ENCODE measurements at places on chromosomes 16 and 17.

GRCh38 chr17:70366386-70366785 is 197.1 kb downstream of the KCNJ2 start:
- no peak for DNase-seq

GRCh38 chr17:13981881-13982280 is 87.4 kb upstream of the COX10 start:
- no peak for DNase-seq

GRCh38 chr17:5877948-5878347 is 192.2 kb upstream of the WSCD1 start:
- no peak for DNase-seq

DNA sequence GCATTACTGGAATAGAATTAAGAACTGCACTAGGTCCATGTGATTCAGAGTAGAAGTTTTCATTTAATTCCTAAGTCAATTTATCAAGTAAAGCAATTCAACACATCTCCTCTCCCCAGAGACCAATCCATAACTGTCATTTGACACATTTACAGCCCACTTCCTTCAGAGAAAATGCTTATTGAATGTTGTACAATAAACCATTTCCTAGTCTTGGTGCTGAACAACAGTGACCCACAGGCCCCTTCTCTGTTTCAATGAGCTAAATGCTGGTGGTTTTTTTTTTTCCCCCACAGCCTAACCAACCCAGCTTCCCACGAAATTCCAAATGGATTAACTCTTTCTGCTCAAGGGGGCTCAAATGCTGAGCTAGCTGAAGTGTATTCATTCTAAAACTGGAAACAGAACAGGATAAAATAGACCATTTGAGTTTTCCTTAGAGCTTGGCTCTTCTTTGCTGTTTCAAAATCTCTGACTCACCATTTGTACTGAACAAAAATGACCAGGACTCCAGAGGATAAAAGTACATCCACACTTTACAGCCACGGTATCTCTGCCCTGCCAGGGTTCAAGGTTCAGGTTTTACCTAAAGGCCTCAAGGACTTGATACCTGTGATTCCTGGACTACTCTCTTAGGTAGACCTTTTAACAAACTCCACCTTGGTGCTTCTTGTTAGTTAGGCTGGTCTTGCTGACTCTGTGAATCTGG is 62.3 kb downstream of the TMEM100 start:
- no peak for DNase-seq

- no peak for DNase-seq
Observed at GRCh38 chr16:5944971-5945370, 847.4 kb upstream of the EEF2KMT start.

DNA sequence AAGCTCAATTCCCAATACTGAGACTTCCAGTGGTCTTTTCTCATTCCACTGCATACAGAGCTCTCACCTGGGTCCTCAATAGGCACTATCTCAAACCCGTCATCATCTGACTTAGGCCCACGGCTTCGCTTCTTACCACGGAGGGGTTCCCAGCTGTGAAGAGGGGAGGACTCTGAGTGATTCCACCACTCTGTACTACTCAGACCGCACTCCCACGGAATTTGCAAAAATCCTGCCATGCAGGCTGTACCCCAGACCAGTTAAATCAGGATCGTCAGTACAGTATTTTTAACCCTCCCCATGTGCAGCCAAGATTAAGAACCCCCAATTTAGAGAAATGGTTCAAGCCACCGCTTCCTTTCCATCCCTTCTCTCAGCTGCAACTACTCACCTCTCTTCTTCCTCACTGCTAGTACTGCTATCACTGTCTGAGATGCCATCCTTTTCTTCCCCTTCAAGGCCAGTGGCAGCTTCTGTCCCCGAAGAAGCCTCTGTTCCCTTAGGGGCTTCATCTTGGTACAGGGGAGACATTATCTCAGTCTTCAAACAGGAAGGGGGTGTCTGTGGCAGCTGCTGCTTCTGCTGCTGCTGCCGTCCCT is 6.2 kb upstream of the PSMC5 start:
- no peak for DNase-seq

GRCh38 chr16:30667361-30667905 is 9.2 kb downstream of the FBRS start:
- DNase-seq, result no peak

DNA sequence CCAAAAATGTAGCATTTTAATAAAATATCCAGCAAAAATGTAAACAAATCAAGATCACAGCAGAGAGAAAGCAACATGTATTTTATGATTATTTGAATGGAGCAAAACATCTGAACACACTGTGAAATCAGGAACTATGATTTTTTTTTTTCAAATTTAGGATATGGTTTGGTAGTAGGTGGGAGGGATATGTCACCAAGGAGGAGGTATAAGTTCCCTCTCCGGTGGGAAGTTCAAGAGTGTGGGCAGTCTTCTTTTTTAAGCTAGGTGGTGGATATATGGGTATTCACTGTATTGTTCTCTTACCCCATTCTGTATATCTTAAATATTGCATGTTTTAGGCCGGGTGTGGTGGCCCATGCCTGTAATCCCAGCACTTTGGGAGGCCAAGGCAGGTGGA is 10.2 kb downstream of the CDR2 start:
- DNase-seq, result no peak

- DNase-seq, result no peak
Observed at GRCh38 chr16:50061326-50061725, 4.4 kb upstream of the HEATR3 start.

DNA sequence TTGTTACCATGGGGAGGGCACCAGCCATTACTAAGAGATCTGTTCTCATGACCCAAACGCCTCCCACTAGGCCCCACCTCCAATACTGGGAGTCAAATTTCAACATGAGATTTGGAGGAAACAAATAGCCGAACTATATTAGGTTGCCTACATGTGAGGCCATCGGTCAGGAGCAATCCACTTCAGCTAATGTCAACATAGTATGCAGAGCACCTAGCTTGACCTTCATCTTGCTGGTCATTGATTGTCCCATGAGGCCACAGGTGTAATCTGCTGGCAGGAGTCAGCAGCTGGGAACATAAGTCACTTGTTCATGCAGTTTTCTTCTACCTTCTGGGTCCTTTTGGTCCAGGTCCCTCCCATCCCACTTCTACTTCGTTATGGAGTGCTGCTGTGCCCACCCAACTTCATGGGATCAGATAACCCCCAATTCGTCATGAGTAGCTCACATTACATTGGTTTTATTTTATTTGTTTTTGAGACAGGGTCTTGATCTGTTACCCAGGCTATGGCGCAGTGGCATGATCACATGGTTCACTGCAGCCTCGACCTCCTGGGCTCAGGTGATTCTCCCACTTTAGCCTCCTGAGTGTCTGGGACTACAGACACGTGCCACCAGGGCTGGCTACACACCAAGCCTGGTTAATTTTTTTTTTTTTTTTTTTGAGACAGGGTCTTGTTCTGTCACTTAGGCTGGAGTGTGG is 5.9 kb upstream of the KPNA2 start:
- no peak for DNase-seq

- DNase-seq, result no peak
Observed at GRCh38 chr16:46691726-46692125, 2.3 kb downstream of the ORC6 start.

GRCh38 chr16:70526403-70526802 is 2.8 kb downstream of the SF3B3 start:
- no peak for DNase-seq

- DNase-seq, result no peak
Observed at GRCh38 chr17:14135906-14136590, 66.7 kb downstream of the COX10 start.

DNA sequence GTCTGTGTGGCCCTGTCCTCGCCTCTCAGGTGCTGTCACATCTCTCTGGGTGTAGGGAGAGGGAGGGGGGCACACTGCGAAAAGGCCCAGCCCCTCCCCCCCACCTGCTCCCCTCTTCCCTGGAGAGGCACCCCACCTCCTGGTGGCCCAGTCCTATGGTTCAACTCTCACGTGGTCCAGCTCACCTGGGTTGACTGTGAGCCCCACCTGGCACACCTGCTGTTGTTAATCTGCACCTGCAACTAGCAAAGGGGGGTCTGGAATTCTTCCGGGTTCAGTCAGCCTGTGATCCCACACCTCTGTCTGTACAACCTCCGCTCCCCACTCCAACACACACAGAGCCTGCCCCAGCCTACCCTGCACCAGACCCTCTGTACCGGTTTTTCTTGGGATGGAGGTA is 2.0 kb upstream of the SYNGR2 start:
- no peak for DNase-seq

GRCh38 chr17:10831696-10832095 is 6.2 kb downstream of the PIRT start:
- no peak for DNase-seq

GRCh38 chr16:49148410-49148809 is 133.2 kb downstream of the CBLN1 start:
- DNase-seq, result no peak

GRCh38 chr17:57577751-57578607 is 167.1 kb downstream of the CCDC182 start:
- no peak for DNase-seq

- DNase-seq, result no peak
Observed at GRCh38 chr16:88558457-88559442, 11.5 kb upstream of the ZC3H18 start.

GRCh38 chr16:27402569-27402963 is 592 bp downstream of the IL21R start:
- no peak for DNase-seq

GRCh38 chr16:86611525-86611855 is 33.1 kb downstream of the FOXL1 start:
- DNase-seq, result no peak

- DNase-seq, result no peak
Observed at GRCh38 chr17:81518785-81519283, 6.2 kb upstream of the ACTG1 start.

- DNase-seq, result no peak
Observed at GRCh38 chr17:79188685-79189084, 114.1 kb downstream of the ENGASE start.

- DNase-seq, result peak; percentile 51
Observed at GRCh38 chr17:1673041-1673785, 11.5 kb downstream of the PRPF8 start.

DNA sequence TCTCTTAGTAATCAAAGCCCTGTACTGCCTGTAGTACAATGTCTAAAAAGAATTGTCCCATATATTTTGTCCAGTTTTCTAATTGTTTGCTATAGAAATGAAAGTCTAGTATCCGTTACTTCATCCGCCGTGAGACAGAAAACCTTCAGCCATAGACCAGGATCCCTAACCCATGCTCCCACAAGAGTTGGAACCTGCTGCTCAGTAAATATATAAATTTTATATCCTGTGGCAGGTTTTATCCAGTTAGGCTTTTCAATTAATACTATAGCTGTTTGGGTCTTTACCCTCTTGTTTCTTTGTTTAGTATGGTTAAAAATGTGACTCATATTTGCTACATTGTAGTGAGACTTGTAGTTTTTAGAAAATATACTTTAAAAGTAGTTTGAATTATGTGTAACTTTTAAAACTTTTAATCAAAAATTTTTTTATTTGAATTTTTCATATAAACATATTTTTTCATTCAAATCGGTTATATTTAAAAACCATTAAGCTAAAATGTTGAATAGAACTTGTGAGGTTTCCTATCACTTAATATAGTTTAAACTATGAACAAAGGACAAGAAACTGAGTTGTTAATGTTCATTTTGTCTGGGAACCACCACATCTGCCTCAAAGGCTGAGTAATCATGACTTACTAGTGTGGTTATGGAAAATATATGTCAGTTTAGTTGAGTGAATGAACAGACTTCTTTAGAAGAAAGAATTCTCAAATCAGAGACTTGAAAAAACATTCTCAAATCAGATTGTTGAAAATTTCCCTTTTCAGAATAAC is 54.8 kb downstream of the VMP1 start:
- no peak for DNase-seq

DNA sequence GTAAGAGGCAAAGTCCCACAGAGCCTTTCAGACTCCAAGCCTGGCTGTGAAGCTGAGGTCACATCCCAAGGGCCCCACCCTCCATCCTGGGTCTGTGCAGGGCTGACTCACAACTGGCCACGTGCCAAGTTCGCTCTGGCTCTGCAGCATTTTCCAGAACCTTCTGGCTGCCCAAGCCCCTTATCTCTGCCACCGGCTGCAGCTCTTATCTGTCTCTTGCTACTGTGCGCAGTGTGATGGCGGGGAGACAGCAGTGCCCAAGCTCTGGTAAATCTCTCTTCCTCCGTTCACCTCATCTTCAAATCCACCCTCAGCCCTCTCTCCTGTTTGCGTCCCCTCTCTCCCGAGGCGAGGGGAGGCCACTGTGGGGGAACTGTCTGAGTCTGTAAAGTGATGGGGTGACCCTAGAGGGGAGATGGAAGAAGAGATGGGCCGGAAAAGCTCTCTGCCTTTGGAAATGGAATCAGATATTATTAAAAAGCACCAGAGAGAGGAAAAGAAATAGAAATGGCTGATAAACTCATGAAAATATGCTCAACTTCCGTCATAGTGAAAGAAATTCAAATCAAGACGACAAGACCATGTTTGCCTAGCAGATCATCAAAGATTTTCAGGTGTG is 162.7 kb upstream of the CDC42EP4 start:
- no peak for DNase-seq

DNA sequence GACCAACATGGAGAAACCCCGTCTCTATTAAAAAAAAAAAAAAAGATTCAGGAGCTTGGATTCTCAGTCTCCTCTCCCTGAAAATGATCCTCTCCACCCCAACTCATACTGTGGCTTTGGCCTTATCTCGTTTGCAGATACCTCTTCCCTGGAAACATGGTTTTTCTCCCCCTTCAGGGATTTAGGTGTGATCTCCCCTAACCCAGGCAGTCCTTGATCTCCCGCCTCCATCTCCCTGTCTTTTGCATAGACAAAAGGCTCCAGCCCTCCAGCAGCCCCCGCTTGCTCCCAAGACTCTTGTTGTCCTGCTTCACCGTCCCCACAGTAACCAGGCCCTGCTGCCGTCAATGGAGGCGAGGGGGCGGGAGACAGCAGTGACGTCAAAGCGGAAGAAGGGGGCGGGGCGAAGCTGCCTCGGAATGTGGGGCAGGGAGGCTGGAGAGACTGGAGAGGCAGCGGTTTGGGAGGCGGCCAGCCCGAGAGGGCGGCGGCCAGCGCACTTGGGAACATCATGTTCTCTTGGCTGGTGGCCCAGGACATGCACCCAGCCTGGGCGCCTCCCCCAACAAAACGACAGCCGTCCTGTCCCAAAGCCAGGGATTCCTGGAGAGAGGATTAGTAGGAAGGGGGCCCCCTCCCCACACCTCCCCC is 1.9 kb upstream of the PER1 start:
- peak; percentile 98 for DNase-seq

- DNase-seq, result no peak
Observed at GRCh38 chr16:6749698-6750097, 582.9 kb upstream of the RBFOX1 start.

DNA sequence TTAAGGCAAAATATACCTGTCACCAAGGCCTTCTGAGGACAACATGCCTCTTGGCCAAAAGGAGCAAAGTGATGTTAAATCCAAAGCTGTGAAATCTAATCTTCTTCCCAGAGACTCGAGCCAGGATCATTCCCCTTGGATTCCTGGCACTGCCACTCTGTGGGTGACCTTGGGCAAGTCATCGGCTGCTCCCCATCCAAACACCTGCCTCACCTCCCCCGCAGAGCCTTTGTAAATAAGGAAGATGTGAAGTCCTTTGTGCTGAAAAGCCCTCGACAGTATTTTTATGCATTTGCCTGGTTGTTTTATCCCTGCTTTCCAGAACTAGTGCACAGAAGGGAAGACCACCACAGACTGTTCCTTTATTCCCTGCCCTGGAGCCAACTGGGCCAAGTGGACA is 5.4 kb upstream of the CEP295NL start:
- DNase-seq, result no peak
